AG08395 (cell line): ENCODE measurements at places on chromosomes 2 and 18.

GRCh38 chr2:177602611-177603164 lies 210.1 kb downstream of the AGPS start:
- DNase-seq = no peak

- DNase-seq = no peak
Observed at GRCh38 chr18:32507093-32507492, 36.4 kb upstream of the GAREM1 start.

GRCh38 chr2:15860760-15861159 lies 79.6 kb upstream of the MYCN start:
- no peak for DNase-seq

- DNase-seq = no peak
Observed at GRCh38 chr2:24806661-24807036, 13.4 kb downstream of the CENPO start.

DNA sequence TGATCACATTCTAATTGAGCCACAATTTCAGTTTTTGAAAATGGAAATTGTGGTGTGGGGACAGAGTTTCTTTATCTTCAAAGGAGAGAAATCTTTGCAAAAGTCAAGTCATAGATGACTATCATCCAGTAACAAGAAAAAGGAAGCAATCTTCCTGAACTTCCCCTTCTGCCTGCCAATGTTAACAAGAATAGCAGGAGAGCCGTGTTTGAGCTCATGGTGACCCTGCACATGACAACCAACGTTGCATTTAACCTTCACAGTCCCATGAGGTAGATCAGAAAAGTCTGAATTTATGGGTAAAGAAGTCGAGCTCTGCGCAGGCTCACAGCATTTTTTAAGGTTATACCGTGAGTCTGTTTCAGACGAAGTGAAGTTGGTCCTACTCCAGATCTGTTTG lies 454.9 kb downstream of the LPIN1 start:
- no peak for DNase-seq
